ENCODE measurements at places on chromosomes 12 and 14.

DNA sequence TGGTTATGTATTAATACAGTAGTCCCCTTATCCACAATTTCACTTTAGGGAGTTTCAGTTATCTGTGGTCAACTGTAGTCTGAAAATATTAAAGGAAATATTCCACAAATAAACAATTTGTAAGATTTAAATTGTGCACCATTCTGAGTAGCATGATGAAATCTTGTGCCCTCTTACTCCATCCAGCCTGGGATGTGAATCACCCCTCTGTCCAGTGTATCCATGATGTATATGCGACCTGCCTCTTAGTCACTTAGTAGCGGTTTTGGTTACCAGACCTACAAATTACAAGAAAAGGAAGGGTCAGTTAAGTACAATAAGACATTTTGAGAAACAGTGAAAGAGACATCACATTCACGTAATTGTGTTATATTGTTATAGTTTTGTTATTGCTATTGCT lies 39.9 kb upstream of the MDGA2 start:
- no peak for DNase-seq

GRCh38 chr12:91685917-91686316 lies 459.7 kb downstream of the BTG1 start:
- DNase-seq: no peak

- no peak for DNase-seq
Observed at GRCh38 chr12:114269153-114269552, 136.8 kb downstream of the TBX5 start.

DNA sequence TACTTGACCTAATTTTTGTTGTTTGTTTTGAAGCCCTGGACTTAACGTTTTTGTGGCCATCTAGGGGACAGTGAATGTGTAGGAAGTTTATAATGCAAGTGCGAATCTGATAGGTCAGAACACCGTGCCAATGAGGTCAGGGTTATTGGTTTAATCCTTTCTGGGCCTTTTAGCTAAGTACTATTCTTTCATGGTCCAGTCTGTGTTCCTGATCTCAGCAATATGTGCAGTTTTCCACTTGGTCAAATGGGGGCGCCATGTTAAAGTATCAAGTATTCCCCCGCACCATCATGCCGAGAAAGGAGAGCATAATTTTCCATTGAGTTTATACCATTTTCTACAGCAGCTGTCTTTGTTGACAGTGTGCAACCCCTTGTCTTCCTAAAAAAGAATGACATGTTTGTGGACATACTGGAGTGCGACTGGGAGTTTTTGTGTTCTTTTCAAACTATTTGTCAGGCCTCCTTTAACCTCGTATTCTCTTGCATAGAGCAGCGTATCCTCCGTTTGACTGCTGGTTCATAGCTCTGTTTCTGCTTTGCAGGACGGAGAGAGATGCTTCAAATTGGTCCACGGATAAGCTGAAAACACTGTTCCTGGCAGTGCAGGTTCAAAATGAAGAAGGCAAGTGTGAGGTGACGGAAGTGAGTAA lies 1.3 kb downstream of the AHSA1 start:
- DNase-seq: peak; percentile 38

- DNase-seq: no peak
Observed at GRCh38 chr14:95183532-95184412, 26.4 kb upstream of the DICER1 start.

DNA sequence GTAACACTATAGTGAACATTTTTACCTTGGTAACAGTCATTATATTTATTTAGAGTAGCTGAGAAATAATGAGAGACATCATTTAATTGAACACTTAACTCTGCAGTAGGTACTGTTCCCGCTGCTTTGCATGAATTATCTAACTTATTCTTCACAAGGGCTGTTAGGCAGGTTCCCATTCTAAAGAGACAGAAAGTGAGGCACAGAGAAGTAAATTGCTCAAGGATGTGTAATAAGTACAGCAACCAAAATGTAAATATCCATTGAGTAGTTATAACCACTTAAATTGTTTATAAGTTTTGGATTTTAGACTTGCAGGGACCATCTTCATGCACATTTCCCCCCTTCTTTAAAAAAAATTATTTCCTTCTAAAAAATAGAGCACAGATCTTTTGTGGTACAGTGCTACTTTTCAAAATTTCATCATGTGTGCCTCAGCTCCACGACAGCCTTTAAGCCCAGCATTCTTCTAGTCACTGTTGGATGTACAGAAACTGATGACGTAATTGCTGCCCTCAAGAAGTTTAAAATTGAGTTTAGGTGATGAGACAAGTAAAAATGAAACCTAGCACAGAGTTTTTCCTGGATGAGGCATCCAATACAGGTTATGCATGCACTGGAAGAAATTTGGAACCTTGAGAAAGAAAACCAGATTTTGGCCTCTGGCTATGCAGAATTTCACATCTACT lies 6.0 kb upstream of the MANSC4 start:
- DNase-seq: no peak

DNA sequence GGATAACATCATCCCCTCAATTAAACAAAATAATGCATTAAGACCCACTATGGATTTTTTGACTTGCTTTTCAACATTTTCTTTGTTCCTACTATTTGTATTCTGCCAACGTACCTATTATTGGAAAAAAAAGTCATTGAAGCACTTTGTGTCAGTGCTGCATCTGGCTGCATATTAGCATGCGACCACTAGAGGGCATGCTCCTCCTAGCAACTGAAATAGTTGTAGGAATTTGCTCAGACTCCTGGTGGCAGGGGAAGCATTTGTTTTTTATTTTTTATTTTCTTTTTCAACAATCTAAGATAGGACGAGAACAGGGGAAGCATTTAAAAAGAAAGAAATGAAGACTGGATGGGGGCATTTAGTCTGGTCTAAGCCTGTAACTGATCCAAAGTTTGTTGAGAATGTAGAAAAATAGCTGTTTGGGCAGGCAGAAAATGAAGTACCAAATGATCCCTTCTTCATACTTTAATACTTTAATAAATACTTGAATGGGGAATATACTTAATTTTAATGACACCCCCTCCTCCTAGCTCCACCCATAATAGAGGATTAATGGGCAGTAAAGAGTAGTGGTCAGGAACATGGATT lies 14.5 kb upstream of the CLEC4A start:
- DNase-seq: peak; percentile 65

DNA sequence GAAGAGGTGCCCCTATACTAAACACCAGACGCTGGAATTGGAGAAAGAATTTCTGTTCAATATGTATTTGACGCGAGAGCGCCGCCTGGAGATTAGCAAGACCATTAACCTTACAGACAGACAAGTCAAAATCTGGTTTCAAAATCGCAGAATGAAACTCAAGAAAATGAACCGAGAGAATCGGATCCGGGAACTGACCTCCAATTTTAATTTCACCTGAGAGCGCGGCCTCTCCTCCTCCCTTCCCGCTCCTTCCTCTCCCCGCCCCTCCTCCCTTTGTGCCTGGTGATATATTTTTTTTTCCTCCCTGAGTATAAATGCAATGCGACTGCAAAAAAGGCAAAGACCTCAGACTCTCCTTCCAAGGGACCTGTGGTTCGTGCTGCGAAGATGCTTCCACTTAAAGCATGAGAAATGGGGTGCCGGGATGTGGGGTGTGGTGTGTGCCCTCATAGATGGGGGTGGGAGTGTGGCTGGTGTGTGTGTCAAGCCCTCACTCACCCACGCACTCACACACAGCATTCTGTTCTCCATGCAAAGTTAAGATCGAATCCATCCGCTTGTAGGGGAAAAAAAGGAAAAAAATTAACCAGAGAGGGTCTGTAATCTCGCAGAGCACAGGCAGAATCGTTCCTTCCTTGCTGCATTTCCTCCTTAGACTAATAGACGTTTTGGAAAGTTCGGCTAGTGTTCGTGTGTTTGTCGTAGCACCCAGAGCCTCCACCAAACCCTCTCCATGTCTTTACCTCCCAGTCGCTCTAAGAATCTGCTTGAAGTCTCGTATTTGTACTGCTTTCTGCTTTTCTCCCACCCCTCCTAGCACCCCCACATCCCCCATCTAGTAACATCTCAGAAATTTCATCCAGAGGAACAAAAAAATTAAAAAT lies 4.5 kb downstream of the HOXC10 start:
- DNase-seq: no peak

- no peak for DNase-seq
Observed at GRCh38 chr12:72057330-72057914, 118.8 kb downstream of the TPH2 start.

- no peak for DNase-seq
Observed at GRCh38 chr12:108629151-108629550, 4.5 kb downstream of the SELPLG start.

- no peak for DNase-seq
Observed at GRCh38 chr12:116267948-116268347, 9.5 kb downstream of the MED13L start.
